Occipital lobe (tissue), 3 donors: ENCODE measurements at places on chromosomes 16 and 17.

GRCh38 chr16:85882181-85882810, 16.7 kb upstream of the IRF8 start:
- no peak for DNase-seq

DNA sequence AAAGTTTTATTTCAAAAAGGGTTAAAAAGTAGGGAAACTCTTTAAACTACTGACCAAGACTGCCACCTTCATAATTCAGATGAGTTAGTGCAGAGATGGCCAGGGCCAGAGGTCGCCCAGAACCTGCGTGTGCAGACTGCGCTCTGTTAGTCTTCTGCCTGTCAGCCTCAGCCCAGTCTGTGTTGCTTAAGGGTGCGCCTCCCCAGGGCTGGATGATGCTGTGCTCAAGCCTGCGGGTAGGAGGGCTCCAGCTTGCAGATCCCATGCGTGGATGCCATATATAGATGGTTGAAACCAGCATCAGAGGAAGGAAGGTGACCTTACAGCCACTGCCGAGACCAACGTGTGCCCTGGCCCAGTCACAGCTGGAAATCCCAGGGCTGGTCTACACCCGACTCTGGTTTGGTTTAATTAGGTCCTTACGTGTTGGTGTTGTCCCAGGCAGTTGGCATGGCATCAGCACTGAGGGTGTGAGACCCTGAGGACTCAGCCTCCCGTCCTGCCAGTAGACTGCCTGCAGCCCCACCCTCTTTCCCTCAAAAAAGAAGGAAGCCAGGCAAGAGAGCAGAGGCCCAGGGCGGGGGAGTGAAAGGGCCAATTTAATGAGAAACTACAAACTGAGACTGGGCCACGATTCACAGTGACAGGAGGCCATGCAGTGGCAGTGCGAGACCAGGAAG, 27.7 kb downstream of the CDIP1 start:
- no peak for DNase-seq

- no peak for DNase-seq
Observed at GRCh38 chr17:40093005-40093579, 7.3 kb downstream of the NR1D1 start.

DNA sequence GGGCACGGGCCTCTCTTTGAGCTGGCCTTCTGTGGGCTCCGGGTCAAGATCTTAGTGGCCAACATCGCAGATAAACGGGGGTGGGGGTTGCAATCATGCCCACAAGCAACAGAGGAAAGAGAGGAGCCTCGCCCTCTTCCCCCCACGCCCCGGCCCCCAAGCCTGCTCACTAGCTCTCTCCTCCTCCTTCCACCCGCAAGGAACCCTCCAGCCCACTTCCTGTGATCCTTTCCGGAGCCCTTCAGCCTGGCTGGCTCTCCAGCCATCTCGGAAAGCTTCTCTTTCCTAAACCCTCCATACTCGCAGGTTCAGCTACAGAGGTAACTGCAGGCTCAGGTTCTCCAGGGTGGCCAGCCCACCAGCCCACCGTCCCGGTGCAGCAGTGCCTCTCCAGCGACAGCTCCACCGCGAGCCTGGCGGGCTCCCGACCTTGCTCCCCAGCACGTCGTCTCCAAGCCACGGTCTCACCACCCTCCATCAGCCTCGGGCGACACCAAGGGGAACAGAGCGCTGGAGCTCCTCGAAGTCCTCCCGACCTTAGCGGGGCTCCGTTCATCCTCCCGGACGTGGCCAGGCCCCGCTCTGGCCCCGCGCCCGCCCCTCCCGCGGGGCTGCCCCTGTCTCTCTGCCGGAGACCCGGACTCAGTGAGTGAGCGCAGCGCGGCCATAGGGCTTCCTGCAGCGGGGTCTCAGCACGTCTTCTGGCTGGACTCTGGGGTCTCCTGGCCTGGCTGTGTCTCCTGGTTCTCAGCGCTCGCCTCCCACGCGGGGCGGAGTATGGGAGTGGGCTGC, 12.9 kb upstream of the ODF4 start:
- no peak for DNase-seq

DNA sequence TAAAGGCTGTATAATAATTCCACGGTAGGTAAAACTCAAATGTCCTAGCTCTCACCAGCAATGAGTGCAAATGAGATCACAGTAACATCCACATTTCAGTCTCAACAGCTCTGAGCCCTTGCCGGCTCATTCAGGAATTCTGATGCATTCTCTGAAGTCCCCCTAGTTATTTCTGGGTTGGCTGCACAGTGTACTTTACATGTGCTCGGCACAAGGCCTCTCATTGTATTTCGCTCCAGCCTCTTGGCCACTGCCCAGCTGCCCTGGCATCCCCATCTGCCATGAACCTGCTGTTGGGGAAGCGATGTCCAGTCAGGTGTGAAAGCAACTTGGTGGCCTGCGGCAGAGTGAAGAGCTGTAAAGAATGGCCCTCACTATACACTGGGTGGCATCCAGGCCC, 14.3 kb downstream of the PRCD start:
- DNase-seq: no peak

- DNase-seq: no peak
Observed at GRCh38 chr17:47077576-47077975, 98.5 kb upstream of the RPRML start.

GRCh38 chr16:67104061-67104460, 5.7 kb upstream of the PHAF1 start:
- no peak for DNase-seq

DNA sequence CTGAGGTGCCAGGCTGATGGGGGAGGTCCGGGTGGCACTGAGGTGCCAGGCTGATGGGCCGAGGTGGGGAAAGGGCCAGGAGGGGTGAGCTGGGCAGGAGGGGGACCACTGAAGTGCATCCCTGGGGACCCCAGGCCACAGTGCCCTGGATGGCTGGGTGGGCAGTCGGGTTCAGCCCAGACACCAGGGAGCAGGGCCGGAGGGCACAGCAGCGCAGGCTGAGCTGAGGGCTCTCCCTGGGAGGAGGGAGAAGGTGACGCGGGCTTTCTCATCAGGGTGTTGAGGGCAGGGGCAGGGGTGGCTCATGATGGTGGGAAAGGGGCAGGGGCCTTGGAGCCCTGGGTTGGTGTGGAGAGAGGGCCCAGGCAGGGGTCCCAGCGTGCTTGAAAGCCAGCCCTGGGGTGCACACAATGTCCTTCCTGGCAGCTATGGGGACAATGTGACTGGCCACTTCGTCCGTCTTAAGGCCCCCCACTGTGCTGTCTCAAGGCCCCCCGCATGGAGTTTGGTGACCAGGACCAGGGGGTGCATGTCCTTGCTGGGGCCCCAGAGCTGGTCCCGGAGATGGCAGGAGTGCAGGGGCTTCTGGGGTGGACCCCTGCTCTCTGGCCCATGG, 16.0 kb downstream of the CD7 start:
- no peak for DNase-seq
